ENCODE measurements at places on chromosomes 2 and 18. TPM values are rescaled to one million over a fixed set of nuclear protein-coding genes. Genes with fewer than 3 reads are reported as not detected.

Gene LINC00305
- total RNA-seq = not detected

Gene FNDC4
- not detected for total RNA-seq

Gene APCDD1
- total RNA-seq = not detected

Gene NPHP1
- total RNA-seq = 0.43 TPM

Gene GKN1
- total RNA-seq = not detected

Gene EMILIN2
- total RNA-seq = 23.3 TPM

Gene POU3F3
- total RNA-seq = not detected

Gene CXCR4
- total RNA-seq = 293 TPM

Gene SLC20A1
- total RNA-seq = 113 TPM

DNA sequence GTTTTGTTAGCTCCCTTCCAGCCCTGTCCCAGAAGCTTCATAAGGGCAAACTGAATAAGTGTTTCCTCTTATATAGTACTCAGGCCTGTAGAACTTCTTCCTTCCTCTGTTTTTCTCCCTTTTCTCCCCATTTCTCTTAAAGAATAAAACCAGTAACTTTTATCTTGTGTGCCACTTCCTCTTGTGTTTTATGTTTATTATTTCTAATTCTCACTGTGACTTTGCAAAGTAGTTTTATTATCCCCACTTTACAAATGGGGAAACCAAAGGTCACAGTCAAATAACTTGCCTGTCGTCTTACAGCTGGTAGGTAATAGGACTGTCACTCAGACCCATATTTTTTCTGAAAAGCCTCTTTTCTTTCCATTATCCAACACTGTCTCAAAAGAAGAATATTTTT is 42.4 kb downstream of the RBBP8 start:
- no peak for DNase-seq

DNA sequence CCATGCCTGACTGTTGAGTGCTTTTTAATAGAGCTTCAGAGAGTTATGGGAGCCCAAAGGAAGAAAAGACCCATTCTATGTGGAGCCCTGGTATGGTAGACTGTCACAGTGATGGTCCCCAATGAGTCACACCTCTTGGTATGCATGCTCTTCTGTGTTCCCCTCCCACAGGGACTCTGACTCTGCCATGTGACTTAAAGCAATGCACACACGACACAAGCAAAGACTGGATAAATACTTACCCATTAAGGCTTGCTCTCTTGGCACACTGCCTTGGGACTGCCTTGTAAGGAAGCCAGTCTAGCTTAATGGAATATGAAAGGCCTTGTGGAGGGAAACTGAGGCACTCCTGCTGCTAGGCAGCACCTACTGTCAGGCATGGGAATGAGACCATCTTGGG is 16.7 kb upstream of the DTNB start:
- DNase-seq = no peak

DNA sequence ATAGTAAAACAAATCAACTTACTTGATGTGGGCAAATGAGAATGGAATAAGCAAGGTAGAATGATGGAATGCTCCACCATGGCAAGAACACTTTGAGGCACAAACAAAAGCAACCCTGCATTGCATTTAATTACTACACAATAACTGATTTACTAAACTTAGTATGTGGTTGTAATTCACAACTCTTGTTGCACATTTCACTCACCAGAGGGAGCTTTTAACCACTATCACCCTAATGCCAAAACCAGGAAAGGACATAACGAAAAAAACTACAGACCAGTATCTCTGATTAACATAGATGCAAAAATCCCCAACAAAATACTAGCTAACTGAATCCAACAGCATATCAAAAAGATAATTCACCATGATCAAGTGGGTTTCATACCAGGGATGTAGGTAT is 659.8 kb downstream of the CPS1 start:
- no peak for DNase-seq

- no peak for DNase-seq
These were observed 15.3 kb upstream of the CIDEA start for GRCh38 chr18:12238826-12239225.

DNA sequence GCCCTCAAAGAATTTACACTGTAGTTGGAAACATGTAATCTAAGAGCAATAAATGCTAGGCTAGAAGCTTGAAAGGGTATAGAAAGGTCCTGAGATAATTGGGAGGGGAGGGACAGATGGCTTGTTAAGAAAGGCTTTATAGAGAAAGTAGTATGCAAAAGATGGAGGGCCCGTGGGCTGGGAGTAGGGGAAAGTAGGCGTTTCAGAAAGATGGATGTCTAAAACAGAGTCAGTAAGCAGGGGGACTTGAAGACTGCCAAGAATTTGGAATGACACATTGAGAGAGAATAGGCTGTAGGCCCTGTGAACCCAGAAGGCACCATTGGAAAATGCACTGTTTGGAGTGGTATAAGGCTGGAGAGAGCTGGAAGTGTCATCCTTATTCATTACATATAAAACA is 822 bp downstream of the PSMG2 start:
- DNase-seq = no peak

DNA sequence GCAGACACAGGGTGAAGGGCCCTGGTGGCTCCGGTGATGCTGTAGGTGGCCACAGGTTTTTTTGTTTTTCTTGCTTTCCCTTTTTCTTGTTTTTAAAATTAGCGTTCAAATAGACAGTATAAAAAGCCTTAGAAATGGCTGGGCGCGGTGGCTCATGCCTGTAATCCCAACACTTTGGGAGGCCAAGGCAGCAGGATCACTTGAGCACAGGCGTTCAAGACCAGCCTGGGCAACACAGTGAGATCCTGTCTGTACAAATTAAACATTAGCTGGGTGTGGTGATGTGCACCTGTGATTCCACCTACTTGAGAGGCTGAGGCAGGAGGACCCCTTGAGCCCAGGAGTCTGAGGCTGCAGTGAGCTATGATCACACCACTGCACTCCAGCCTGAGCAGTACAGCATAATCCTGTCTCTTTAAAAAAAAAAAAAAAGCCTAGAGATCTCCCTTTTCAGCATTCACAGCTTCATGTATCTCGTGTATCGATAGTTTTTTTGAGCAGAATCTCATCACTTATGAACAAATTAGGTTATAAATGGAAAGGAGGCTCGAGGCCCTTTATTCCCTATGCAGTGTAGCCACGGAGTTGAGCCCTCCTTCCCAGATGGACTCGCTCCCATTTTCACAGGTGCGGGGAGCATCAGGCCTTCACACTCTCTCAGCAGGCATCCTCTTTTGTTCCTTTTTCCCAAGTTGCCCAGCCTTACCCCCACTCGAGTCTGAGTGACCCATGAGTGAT is 50.8 kb downstream of the EMILIN2 start:
- DNase-seq = no peak

DNA sequence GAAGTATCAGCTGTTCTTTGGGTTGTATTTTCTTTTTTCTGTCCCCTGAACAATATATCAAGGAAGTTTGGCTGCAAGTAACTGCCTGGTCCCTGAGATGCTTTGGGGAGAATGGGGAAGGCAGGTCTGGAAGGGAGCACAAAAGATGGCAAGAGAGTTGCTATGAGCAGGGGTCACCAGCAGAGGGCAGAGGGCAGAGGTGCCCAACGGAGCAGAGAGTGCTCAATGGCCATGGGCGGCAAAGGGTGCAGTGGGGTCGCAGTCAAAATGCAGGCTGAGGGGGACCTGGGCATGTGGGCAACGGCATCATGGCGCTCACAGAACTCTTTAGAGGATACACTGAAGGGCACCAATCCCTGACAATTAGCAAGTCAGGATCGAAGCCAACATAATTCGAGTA is 107.7 kb upstream of the ATP8B1 start:
- no peak for DNase-seq

GRCh38 chr2:200596774-200597570 is 11.2 kb downstream of the AOX1 start:
- DNase-seq = no peak

GRCh38 chr2:156465573-156465972 is 29.4 kb downstream of the GPD2 start:
- no peak for DNase-seq

GRCh38 chr2:42513252-42513918 is 19.6 kb upstream of the KCNG3 start:
- no peak for DNase-seq

DNA sequence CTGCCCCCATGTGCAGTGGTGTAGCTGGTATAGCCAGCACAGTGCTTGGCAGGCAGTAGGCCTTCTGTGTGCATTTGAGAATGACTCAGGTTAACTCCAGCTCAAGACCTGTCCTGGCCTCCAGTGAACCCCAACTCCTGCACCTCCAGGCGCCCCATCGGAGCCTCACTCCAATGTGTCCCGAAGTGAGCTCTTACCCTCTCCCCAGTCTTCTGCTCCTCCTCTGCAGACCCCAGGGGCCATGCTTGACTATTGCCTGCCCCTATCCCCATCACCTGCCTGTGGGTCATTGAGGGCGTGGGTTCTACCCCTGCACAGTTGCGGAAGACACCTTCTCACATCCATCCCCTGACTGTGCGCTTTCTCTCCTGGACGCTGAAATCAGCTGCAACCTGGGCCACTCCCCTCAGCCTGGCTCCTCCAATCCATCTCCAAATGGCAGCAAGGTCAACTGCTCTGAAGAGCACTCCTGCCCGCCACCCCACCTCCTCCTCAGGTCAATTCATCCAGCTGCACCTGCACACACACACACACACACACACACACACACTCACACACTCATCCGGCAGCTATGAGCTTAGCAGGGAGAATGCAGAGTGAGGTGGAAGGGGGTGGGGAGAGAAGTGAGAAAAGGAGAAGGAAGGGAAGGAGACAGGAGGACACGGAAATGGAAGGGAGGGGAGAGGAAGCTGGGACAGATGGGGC is 130.3 kb upstream of the GLI2 start:
- DNase-seq = no peak

GRCh38 chr2:150208689-150209088 is 278.8 kb downstream of the RND3 start:
- no peak for DNase-seq

All from activated naive CD8-positive, alpha-beta T cell treated with anti-CD3 and anti-CD28 coated beads, Interleukin-2, amount 10 ng/mL, durations not matched to agents 7 days and 5 days (primary cell).